Hypothalamus (tissue), 51 donors: ENCODE measurements at places on chromosomes 6 and 20.
A peak's percentile ranks its signal among the peaks of the same experiment; 100 is the strongest.

- peak; percentile 35 for DNase-seq
These were observed 118.1 kb downstream of the PREX1 start for GRCh38 chr20:48709744-48710143.

GRCh38 chr6:165222315-165223025 lies 86.9 kb downstream of the C6orf118 start:
- no peak for DNase-seq

GRCh38 chr6:53100561-53100960 lies 35.4 kb downstream of the FBXO9 start:
- no peak for DNase-seq

GRCh38 chr20:22576273-22576672 lies 8.1 kb downstream of the FOXA2 start:
- no peak for DNase-seq

DNA sequence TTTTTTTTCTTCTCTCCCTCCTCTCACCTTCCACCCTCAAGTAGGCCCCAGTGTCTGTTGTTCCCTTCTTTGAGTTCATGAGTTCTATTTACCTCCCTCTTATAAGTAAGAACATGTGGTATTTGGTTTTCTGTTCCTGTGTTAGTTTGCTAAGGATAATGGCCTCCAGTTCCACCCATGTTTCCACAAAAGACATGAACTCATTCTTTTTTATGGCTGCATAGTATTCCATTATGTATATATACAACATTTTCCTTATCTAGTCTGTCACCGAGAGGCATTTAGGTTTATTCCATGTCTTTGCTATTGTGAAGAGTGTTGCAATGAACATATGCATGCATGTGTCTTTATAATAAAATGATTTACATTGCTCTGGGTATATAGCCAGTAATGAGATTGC lies 147.9 kb downstream of the PDE7B start:
- DNase-seq: no peak

GRCh38 chr20:57346477-57346876 lies 4.6 kb upstream of the RAE1 start:
- DNase-seq: peak; percentile 20

DNA sequence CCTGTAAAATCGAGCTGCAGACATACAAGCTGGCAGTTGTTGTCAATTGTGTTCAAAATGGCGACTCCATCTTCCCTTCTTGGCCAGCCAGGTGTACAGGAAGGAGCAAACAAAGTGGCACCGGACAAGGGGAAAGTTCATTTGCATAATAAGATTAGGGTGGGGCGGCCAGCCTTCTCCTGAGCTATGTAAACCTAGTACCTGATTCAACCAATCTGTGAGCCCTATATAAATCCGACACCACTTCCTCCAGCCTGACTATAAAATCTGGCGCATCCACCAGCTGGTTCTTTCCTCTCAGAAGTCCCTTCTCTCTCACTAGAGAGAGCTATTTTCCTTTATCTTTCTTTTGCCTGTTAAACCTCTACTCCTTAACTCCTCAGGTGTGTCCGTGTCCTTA lies 8.1 kb upstream of the HBS1L start:
- no peak for DNase-seq

DNA sequence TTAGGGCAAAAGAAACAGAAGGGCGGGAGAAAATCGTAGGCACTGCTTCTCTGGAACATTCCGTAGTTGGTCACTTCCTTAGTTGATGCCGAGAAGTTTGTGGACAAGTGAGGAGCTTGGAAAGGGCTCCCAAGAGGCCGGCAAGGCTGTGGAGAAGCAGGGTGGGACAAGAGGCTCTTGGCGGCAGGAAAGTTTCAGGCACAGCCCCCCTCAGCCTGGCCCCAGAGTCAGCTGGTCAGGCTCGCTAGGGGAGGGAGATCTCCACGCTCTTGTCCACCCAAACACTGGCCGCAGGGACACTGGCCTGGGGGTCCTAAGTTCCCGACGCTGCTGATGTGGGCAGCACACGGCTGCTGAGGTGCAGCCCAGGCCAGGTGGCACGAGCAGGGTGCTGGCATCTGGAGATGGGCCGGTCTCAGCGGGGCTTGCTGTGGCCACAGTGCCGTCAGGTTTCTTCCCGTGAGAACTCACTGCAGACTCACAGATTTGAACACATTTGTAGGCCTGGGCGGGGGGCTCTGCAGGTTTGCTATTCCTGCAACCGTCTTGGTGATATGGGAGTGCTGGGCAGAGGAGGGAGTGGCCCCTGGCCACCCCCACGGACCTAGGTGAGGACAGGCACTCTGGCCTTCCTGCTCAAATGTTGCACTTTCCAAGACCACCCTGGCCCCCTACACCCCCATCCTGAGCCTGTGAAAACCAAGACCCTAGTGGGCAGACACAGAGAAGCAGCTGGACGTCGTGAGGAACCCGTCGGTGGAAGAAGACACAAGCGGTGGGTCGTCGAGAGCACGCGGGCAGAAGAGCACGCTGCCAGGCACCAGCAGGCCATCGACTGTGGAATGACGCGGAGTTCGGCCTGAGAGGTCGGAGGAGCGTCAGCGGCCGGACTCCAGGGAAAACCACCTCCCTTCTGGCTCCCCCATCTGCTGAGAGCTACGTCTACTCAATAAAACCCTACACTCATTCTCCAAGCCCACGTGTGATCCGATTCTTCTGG lies 160.1 kb downstream of the ERMARD start:
- DNase-seq: no peak

DNA sequence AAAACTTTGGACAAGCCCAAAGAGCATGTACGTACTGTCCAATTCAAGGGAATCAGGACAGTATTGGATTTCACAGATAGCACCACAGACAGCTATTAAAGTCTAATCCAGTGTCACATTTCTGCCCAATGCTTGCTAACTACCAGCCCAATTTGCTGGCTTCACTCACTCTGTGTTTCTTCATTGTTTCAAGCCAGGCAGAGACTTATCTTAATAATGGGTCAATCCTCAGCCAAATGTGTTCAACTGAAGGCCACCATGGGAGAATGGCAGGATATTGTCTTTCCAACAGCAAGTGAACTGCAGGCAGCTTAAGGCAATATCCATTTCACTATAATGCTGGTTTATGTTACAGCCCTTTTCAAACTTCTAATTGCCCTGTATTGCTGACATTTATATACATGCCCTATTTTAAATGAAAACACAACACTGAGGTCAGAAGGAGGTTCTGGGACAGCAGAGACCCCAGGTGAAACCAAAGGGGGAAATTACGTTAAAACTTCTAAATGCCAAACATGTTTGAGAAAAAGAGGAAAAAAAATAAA lies 142.1 kb upstream of the RSPO3 start:
- no peak for DNase-seq

DNA sequence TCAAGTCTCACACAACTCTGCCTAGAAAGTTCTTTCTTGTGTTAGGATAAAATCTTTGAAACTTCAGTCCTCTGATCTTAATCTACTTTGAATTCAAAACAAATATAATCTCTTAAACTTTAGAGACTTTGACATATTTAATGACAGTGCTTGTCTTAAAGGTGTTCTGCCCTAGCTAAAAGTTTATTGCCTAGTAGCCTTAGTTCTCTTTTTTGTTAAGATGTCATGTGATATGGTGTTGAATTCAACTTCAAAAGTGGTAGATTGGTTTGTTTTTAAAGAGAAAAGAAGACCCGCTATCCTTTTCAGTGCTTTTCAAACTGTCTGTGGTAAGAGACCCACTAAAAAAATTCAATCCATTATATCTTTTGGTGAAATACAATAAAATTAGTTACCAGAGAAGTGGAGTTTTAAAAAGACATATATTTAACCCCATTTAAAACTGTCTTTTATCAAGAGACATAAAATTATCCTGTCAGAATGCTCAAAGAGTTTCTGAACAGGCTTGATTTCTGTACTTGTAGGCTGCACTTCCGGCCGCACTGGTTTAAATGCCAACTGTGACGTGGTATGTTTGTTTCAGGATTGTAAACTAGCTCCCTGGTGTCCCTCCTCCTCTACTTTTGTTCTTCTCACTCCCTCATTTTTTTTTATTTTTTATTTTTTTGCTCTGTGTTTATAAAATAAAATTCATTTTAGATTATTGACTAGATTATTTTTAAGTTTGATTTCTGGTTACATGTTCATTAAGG lies 76.5 kb downstream of the QKI start:
- peak; percentile 39 for DNase-seq

DNA sequence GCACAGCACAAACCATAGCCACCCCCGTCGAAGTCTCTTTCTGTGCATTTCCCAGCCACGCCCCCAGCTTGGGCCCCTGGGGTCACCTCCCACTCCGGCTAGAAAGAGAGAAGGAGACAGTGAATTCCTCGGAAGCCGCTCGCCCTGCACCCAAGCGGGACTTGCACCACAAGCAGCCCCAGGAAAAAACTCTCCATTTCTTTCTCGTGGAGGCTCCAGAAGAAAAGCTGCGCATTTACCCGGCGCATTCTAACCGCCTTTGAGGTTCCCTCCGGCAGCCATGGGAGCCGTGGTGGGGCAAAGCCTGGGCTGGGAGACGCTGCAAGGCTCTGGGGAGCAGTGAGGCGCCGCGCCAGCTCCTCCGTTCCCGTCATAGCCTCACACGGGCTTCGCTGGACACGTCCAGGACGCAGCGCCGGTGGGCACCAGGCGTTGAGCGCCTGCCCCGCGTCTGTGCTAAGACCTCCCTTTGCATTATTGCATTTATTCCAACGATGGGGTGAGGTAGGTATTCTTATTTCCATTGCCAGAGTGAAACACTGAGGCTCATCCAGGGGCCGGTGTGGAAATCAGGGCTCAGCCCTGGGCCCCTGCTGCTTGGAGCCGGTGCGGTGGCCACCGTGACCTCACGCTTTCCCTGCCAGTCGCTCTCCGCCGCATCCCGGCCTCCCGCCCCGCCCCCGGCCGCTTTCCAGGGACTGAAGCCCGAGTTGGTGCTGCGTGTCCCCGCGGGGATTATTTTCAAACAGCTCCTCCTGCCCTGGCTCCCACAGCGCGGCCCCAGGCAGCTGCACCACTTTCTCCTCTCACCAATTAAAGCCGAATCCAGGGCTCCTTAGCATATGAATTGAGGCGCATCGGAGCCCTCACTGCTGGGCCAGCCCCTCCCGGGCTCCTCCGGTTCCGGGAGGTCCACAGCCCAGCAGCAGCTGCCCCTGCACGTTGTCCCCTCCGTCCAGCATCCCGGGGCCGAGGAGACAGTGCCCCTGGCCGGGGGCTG lies 148.3 kb upstream of the AFDN start:
- DNase-seq: no peak

GRCh38 chr20:57013217-57013616 lies 253.2 kb downstream of the BMP7 start:
- DNase-seq: no peak

DNA sequence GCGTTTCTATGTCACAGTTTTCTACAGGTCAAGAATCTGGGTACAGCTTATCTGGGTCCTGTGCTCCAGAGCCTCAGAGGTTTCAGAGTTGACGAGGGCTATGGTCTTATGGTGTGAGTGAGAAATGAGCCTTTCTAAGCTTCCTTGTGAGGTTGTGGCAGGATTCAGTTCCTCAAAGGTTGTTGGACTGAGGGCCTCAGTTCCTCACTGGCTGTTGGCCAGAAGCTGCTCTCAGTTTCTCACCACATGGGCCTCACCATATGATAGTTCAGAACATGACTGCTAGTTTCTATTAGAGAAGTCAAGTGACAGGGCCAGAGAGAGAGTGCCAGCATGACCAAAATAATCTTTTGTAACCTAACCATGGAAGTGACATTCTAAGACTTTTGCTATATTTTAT lies 96.1 kb downstream of the NUS1 start:
- no peak for DNase-seq

DNA sequence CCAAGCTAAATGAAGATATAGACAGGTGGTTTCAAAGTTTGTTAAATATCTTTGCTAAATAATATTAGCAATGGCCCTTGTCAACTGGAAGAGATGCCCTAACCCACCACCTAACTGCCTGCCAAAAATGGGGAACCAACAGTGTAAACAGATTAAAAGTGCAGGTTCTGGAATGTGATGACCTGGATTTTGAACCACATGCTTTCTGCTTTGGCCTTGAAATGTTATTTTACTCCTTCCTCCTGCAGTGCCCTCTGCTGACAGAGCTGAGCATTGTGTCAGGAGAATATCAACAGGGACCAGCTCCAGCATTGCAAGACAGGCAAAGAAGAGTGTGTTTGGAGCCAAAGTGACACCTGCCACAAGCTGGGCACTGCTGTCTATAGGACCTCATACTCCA lies 226.6 kb downstream of the MYLK4 start:
- DNase-seq: no peak

GRCh38 chr20:46137816-46138215 lies 19.7 kb downstream of the CD40 start:
- no peak for DNase-seq

- DNase-seq: no peak
These were observed 569.1 kb upstream of the ID4 start for GRCh38 chr6:19268117-19268516.

- DNase-seq: no peak
These were observed 4.1 kb downstream of the KCNS1 start for GRCh38 chr20:45096781-45097180.

DNA sequence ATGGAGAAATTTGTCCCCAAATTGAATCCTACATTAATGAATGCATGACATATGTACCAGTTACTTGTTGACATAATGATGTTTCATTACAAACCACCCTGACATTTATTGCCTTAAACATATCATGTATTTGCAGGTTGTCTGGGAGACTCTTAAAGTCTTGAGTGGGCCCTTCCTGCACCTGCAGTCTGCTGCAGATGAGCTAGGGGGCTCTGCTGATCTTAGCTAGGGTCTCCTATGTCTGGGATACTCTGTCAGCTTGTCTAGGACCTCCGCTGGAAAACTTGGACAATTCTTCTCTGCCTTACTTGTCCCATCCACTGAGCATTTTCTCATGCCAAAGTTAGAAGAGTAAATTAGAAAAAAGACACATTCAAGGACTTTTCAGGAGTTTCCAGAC lies 581.6 kb downstream of the HAO1 start:
- DNase-seq: no peak

GRCh38 chr6:158389193-158389919 lies 77.1 kb downstream of the TULP4 start:
- DNase-seq: no peak

- DNase-seq: no peak
These were observed 13.3 kb downstream of the NFATC2 start for GRCh38 chr20:51529081-51529681.

DNA sequence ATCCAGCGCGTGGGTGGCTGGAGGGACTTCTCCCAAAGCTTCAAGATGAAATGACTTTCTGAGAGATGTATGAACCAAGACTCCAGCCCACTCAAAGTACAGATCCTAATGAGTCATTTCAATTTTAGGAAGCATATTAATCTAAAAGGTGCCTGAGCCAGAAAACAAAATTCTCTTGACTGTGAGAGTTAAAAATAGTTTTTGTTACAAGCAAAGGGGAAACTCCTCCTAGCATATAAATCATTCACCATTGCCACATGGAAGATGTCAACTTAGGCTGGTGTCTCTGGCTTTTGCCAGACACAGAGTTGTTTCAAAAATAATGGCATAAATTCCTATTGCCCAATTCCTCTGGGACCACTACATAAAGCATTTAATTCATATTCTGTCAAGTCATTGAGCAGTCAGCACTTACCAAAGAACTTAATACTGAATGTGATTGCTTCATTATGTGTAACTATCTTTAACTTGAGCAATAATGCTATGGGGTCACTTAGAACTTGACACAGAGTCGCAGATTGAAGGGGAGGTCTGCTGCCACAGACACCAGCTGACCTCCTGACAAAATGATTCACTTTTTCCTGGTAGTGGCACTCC lies 280.6 kb downstream of the SLC35F1 start:
- no peak for DNase-seq

- no peak for DNase-seq
These were observed 8.2 kb downstream of the NDUFAF5 start for GRCh38 chr20:13793001-13793400.

GRCh38 chr6:52049252-52050050 lies 38.0 kb downstream of the PKHD1 start:
- no peak for DNase-seq
